ENCODE measurements at places on chromosomes 2 and 18.

- DNase-seq: no peak
Measured at GRCh38 chr18:8020132-8020846, 453.2 kb downstream of the PTPRM start.

- no peak for DNase-seq
Measured at GRCh38 chr2:173410579-173410978, 55.9 kb downstream of the CDCA7 start.

- no peak for DNase-seq
Measured at GRCh38 chr2:102350137-102350793, 5.3 kb upstream of the IL18R1 start.

DNA sequence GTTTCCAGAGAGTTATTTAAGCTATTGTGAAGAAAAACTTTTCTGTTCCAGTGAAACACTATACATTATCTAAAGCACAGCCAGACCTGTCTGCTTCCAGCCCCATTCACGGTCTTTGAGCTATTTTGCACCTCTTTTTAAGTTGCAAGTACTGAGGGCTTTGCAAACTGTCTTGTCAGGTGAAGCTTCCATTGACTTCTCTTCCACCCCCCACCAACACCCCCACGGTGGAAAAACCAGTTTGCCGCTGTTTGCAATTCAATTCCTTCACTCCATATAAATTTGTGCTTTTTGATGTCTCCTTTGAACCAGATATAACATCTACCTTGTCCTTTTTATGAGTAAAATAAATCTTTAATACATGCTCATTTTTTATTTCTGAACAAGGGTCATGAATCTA lies 15.7 kb downstream of the B3GNT7 start:
- DNase-seq: no peak

- no peak for DNase-seq
Measured at GRCh38 chr2:99421469-99421868, 68.3 kb downstream of the REV1 start.

DNA sequence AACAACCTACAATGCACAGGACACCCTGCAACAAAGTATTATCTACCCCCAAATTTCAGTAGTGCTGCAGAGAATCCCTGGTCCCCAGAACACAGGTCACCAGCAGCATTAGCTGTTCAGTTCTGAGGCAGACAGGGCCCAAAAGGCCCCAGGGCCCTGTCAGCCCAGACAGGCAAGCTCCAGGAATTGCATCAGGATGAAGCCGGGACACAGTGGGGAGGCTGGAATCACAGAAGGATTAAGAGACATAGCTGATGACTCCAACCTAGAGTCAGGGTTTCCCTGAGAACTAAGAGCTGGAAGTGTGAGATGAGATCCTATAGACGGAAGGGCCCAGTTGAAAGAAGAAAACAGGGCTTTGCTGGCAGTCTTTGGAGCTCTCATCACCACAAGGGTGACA lies 148.1 kb downstream of the GALNT14 start:
- no peak for DNase-seq

GRCh38 chr2:85523062-85523902 lies 15.7 kb upstream of the MAT2A start:
- DNase-seq: no peak

DNA sequence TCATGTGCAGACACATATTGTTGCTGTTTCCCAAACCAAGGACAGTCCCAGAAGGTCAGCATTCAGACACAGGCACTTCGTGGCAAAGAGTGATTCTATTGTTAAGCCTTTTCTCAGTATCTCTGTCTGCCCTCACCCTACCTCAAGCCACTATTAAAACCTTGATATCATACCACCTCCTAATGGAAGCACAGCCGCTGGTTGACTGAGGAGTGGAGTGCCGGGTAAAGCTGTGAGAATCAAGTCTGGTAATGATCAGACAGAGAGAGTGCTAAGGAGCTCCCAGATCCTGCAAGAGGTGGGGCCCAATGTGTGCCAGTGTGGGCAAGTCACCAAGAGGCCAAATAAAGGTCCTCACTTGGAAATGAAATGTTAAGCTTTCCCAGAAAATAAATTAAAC lies 819.5 kb downstream of the BCL11A start:
- no peak for DNase-seq

DNA sequence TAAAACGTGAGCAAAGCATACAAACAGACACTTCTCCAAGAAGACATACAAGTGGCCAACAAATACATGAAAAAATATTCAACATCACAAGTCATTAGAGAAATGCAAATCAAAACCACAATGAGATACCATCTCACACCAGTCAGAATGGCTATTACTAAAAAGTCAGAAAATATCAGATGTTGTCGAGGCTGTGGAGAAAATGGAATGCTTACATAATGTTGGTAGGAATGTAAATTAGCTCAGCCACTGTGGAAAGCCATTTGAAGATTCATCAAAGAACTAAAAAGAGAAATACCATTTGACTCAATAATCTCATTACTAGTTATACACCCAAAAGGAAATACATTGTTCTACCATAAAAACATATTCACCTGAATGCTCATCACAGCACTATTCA lies 825.7 kb downstream of the SUCLG1 start:
- no peak for DNase-seq

DNA sequence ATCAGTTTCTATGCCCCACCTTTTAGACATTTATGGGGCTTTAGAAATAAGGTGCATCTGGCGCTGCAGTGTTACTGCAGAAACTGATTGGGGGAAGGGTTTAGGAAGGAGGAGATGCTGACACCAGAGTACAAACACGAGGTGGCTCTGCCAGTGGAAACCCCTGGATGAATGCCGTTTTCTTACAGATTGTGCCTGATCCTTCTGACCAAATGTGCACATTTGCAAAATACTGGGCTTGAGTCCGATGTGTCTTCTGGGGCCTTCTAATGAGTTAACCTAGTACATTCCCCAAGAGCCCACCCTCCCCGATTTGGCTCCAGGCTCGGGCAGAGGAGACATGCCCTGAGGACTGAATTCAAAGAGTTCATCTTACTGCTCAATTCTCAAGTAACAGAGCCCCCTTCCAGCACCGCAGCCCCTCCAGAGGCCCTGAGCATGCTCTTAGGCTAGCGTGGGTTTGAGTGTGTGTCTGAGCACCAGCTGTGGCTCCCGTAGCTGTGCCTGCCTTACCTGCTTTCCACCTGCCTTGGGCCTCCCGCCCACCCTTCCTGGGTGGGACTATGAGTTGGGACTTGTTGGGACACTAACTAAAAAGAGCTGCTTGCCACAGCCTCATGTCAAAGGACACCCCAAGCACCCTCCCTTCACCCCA lies 116.7 kb upstream of the COPS8 start:
- DNase-seq: no peak

DNA sequence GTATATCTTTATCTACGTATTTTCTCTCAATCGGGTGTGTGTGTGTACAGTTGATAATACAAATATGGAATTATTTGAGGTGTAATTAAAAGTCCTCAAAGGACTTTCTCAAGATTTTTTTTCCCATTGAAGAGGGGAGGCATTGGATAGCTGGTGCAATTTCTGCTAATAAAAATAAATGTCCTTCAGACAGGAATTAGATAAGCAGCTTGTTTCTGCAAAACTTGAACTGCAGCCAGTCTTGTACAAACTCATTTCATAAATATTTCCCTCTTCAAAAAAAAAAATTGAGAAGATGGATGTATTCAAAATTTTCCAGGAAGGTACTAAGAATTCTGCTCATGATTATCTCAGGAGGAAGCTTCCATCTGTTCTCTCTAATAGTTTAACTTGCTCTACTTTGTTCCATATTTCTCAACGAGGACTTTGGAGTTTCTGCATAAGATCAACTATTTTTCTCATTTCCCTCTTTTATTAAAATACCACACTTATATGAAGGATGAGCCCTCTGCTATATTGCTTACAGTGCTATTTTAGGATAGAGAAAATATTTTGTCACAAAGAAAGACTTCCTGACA lies 33.0 kb upstream of the GLS start:
- no peak for DNase-seq

DNA sequence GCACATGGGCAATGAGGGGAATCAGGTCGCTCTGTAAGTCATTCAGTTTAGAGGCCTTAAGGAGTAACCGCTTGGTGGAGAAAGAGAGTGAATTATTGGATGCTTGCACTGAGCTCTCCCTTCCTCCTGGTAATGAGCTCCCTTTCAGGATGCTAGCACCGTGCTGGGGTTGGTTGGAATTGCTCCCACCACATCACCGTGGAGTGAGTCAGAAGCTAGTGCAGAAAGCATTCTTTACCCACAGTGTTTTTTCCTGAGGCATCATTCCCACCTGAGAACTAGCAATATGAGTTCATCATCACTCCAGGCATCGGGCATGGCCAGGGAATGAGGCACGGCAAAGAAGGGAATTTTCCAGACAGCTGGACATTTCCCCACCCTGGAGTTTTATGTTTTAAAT lies 57.6 kb downstream of the ITGB6 start:
- no peak for DNase-seq

- DNase-seq: no peak
Measured at GRCh38 chr2:14960686-14961324, 328.3 kb downstream of the LRATD1 start.

- DNase-seq: peak; percentile 58
Measured at GRCh38 chr2:206989311-206989710, 50.0 kb downstream of the CPO start.

DNA sequence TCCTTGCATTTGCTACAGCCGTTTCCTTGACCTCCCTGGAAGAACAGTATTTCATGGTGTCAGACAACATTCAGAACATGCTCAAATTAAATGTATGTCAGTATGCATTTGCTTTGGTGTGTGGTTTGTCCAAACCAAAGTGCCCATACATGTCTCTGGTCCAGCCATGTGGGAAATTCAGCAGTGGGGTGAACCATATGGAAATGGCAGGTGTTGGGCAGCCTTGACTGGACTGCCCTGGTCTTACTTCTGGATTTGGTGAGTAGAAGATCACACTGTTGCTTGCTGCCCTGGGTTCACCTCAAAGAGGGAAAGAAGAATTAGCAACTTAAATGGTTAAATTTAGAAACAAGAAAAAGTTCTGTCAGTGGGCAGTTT lies 84.5 kb downstream of the MSH2 start:
- DNase-seq: no peak

DNA sequence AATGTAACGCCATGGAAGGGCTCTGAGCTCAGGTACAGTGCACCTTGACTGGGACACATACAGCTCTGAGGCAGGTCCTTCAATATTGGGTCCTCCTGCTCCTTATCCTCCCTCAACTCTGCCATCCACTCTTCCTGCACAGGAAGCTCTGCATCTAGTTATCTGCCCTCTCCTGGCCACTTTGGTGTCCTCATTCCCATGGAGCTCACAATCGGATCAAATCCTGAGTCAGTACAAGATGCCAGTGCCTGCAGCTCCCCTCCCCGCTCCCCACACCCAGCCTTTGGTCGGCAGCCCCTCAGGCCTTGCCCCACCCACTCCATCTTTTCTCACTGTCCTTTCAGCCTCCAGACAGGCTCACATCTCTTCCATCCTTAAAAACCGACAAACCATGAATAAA lies 58.0 kb downstream of the LRRFIP1 start:
- no peak for DNase-seq

DNA sequence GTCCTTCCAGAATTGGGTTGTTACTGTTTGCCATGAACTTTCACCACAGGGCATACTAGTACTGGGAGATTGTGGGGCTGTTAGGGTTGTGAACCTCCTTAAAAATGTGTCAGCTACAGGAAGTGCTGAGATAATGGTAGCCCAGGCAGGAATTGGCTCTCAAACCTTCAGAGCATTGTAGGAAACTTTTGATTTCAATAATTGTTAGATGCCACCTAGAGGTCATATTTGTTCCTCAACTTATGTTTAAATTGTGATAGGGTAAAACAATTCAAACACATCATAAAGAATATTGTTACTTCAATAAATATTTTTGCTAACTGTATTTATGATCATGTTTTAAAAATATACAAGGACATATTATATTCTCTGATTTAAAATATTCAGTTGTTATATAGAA lies 594.6 kb downstream of the ADCYAP1 start:
- DNase-seq: no peak

DNA sequence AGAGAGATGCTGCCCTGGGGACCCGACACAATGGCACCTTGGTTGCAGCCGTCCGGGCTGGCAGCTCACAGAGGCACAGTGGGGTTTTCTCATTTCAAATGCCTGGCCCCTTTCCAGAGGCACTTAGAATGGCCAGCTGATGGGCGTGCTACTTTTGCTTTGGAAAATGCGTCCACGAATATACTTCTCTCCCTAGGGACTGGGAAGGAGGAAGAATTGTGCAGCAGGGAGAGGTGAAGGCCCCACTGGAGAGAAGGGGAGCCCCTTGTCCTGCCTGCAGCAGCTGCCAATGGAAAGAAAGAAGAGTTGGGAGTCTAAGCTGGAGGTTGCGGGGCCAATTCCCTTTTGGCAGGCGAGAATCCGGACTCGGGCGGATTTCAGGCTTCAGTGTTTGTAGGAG lies 1.1 kb upstream of the MAL start:
- no peak for DNase-seq

- DNase-seq: peak; percentile 25
Measured at GRCh38 chr18:62183578-62184195, 3.2 kb downstream of the PIGN start.

DNA sequence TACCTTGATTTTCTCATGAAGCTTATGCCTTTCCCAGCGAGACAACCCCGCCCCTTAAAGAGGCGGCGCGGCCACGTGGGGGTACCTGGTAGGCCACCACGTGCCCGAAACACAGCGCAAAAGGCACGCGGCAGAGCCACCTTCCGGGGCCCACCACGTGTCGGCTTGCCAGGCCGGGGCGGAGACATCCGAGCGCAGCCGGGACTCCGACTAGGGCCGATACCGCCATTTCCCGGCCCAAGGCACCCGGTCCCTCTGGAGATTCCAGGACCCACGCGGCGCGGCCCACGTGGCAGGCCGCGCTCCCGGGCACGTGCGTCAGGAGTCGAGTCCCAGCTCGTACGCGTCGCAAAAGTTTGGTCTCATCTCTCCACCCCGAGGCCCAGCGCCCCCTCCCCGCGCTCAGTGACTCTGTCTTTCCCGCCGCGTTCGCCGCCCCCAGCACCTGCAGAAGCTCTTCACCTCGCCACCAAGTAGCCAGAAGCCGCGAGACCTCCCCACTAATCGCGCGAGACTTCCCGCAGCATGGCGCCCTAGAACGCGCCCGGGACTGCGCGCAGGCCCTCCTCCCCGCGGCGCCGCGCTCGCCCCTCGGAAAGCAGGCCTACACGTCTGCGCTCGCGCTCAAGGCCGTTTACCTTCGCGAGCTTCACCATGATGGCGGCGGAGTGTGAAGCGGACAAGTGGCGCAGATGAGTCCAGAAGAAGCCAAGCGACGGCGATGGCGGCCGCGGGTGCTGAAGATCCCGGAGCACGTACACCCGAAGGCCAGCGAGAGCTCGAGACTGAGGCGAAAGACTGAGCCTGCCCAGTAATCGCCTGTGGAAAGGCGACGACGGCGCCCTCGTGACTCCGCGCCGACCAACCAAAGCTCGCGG lies at the start of gene NCL:
NCL (minus strand) TSS at position 787 of the 878 bp plus-strand sequence; CDS start at position 656, 131 bp downstream.
- DNase-seq: peak; percentile 84

- DNase-seq: no peak
Measured at GRCh38 chr2:108182489-108182888, 57.3 kb upstream of the SULT1C3 start.
